ENCODE measurements at places on chromosomes 3 and 15. TPM values are rescaled to one million over a fixed set of nuclear protein-coding genes. Genes with fewer than 3 reads are reported as not detected.

Gene UBA3
- 75.6 TPM for total RNA-seq

Gene ZNF385D
- total RNA-seq: 2.1 TPM

Gene MAP6D1
- total RNA-seq: 4.9 TPM

Gene CAMK2N2
- total RNA-seq: 5.6 TPM

Gene GP9
- not detected for total RNA-seq

Gene KIF7
- total RNA-seq: 16.2 TPM

Gene CERS3
- 0.26 TPM for total RNA-seq

Gene PTX3
- total RNA-seq: 41.1 TPM

Measured in neural crest cell (in vitro differentiated cells).